ENCODE measurements at places on chromosomes 13 and 19. TPM values are rescaled to one million over a fixed set of nuclear protein-coding genes. Genes with fewer than 3 reads are reported as not detected.
A peak's percentile ranks its signal among the peaks of the same experiment; 100 is the strongest.

The NOTCH3 gene
- 69.0 TPM for total RNA-seq

DNA sequence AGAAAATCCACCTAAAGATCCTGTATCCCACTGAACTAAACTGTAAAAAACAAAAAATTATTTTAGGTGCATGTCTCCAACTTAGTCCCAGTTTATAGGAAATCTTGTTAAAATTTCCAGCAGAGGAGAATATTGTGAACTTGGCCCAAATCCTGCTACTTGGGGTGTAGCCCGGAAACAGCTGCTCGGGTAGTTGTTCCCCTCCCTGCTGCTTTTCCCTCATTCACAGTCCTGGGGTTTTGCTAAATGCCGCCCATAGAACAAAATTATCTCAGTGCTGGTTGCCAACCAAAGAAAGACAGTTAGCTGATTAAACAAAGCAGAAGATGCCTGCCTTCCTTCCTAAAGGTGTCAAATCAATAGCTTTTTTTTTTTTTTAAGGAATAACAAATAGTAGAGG lies 330.5 kb upstream of the KLF12 start:
- DNase-seq, result no peak

The CNN2 gene
- total RNA-seq, result 58.2 TPM

GRCh38 chr19:56308792-56309191 lies 5.8 kb downstream of the ZSCAN5A start:
- DNase-seq, result no peak

GRCh38 chr13:77333594-77333993 lies 6.7 kb upstream of the MYCBP2 start:
- no peak for DNase-seq

DNA sequence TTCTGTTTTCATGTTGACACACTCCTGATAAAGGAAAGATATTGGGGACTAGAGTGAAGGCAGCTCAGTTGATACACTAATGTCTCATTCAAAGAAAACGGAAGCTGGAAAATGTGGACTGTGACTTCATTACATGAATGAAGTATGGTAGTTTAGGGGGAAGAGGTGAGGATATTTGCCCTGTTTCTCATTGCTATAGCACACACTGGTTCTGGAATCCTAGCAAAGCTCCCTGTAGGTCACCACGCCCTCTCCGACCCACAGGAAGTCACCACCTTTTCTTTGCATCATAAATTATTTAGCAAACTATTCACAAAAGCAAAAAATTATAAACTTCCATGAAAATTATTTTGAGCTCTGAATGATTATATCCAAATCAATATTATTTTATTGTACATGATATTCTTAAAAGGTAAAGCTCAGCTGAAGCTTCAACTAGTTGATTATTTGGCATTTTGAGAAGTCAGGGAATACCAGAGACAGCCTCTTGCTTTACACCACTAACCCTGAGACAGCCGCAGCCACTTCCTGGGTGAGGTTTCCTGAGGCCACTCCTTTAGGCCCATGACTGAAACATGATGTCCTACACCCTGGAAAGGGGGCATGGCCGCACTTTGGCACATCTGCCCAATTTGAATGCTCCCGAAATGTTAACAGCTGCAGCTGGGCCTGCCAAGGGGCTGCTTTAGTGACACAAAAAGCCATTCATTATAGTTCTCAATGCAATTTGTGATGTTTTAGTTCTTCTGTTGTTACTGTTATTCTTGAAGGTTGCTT lies 50.0 kb upstream of the WDFY2 start:
- DNase-seq, result peak; percentile 3

GRCh38 chr13:44322928-44323327 lies 50.7 kb upstream of the SERP2 start:
- DNase-seq, result no peak

- no peak for DNase-seq
Observed at GRCh38 chr19:7179917-7180306, 110.4 kb downstream of the ZNF557 start.

DNA sequence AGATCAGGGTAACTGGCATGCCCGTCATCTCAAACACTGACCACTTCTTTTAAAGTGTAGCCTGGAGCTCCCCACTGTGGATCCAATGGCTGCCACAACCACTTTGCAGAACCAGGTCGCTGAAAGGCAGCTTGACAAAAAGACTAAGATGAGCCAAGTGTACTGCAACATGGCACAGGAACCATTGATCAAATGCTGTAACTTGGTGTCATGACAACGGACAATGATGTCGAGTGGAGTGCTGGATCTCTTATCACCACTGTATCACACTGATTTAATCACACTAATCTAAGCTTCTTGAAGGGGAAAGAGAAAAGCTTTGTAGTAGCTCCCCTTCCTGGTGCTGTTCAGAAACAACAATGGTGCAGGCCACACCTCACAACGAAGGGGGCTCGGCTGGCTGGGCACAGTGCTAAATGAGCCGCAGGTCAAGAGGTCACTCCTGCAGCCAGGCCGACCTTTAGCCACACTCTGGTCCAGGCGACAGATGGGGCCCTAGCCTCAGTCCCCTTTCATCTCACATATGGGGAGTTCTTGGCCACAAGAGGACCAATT lies 2.2 kb upstream of the TNFRSF19 start:
- no peak for DNase-seq

The TMEM238 gene
- 0.30 TPM for total RNA-seq

DNA sequence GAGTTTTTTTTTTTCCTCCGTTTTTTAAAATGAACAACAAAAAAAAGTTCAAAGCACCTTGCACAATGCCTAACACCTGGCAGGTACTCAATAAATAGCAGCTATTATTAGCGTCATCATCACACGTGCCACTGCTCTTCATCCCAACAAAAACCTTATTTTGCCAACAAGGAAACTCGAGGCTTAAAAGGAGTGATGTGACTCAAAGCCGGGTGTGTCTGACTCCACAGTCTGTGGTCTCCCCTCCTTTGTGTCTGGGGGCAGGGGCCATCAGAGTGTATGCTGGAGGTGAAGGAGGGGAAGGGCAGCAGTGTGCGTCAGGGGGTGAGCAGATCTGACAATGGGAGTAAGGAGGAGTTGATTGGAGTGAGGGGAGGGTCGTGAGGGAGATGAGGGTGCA lies 34.1 kb upstream of the POU2F2 start:
- DNase-seq, result no peak

GRCh38 chr13:25980255-25980654 lies 71.6 kb downstream of the SHISA2 start:
- no peak for DNase-seq

- peak; percentile 40 for DNase-seq
Observed at GRCh38 chr19:6216996-6217751, 62.6 kb downstream of the MLLT1 start.

The ZNF253 gene
- 9.5 TPM for total RNA-seq

DNA sequence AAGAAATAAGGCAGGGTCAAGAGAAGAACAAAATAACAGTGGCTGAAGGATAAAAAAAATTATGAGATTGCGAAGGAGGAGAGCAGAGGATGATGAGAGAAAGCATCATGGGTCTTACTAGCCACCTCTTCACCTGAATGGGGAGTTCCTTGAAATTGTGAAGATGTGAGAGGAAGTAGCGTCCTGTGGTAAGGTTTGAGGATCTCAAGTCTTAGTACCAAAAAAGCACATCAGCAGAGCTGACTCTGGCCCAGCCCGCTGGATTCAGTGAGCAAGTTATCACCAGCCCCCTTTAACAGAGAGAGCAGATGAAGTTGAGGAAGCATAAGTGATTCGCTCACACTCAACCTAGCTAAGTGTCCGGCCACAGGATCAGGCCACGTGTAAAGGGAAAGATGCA lies 61.8 kb downstream of the RXFP2 start:
- DNase-seq, result no peak

The ZNF738 gene
- total RNA-seq, result 10.0 TPM

- DNase-seq, result no peak
Observed at GRCh38 chr13:20559659-20560356, 7.1 kb upstream of the IFT88 start.

- no peak for DNase-seq
Observed at GRCh38 chr13:33219926-33220325, 65.6 kb downstream of the STARD13 start.

The CEACAM20 gene
- total RNA-seq, result not detected

The TRAPPC5 gene
- 19.6 TPM for total RNA-seq

DNA sequence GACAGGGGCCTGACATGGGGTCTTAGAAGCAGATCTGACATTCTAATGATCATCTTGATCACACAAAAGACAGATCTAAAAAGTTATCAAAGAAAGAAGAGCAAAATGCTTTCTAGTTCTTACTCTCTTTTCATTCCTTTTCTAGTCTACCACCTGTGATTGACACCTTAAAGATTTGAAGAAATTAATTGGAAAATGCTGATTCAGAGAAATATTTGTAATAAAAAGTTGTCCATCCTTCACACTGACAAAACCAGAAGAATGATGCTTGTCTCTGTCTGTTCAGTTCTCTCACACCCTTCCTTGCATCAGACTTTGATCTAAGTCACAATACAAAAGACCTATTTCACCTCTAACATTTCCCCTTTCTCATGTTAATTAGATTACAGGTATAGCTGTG lies 182.4 kb downstream of the RAP2A start:
- DNase-seq, result no peak

DNA sequence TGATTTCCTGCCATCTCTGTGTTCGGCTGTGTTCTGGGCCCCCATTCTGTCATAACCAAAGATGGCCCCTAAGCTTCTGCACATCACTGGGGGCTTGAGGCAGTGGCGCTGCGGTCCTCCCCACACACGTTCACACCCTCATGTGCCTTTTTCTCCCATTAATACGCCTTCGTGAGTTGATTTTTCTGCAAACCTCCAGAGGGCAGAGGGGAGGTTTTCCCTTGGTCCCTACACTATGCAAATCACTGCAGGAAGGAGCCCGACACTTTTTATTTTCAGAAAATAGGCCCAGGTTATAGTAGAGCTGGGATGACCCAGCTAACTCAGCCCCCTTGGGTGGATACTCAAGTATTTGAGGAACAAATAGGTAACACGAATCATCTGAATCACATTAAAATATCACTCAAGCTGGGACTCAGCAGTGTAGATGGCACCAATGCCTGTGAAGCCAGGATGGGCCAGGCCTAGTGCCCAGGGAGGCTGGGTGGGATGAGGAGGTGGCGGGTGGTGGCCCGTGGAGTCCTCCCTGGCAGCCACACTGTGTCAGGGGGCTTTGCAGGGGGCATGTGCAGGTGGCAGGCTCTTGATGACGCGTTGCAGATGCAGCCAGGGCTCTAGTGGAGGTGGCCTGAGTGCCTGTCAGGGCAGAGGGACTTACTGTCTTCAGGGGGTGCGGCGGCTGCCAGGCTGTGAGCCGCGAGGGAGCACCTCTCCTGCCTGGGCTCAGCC lies 234.3 kb downstream of the TEX29 start:
- no peak for DNase-seq

- DNase-seq, result no peak
Observed at GRCh38 chr19:40136818-40137217, 46.1 kb upstream of the ZNF780A start.

DNA sequence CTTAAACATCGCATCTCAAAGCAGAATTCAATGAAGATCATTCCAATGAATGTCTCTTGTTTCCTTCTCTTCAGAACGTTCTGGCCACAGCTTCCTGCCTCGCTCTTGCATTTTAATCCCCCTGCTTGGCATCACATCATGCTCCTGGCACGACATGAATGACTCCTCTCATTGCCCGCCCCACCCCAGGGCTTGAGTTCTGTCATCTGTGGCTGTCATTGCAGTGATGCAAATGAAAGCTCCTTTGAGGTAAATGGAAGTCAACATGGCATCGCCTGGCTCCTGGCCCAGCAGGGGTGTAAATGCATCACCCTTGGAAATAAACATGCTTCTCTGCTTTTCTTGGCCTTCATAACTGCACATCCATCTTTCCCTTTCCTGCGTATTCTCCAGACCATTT lies 48.6 kb downstream of the SCEL start:
- DNase-seq, result no peak

The PGLYRP2 gene
- 1.1 TPM for total RNA-seq

The C5AR2 gene
- total RNA-seq, result 1.2 TPM

- no peak for DNase-seq
Observed at GRCh38 chr19:33384983-33385382, 11.5 kb downstream of the CEBPG start.

DNA sequence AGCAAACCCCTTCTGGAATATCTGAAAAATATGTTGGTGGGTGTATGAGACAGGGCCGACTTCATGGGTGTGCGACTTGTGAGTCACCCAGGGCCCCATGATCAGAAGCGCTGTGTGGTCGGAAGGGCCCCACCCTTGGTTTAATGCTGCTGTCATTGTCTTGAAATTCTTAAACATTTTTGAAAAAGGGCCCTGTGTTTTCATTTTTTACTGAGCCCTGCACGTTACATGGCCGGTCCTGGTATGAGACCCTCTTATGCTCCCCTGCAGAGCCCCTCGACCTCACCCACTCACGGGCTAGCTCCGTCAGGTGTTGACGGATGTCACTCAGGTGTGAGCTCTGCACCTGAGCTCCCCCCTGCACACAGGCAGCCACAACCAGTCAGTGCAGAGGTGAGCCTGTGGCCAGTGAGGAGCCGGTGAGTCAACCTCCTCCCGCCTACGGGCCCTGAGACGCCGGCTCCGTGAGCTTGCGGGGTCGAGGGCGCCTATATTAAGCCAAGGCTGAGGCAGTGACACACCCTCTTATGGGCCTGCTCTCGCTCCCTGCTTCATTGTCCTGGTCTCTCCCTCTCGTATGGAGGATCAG lies 27.7 kb downstream of the GADD45B start:
- DNase-seq, result peak; percentile 20

- peak; percentile 73 for DNase-seq
Observed at GRCh38 chr19:48644839-48645619, 958 bp downstream of the CA11 start.

The GPR18 gene
- 0.20 TPM for total RNA-seq

GRCh38 chr13:113202912-113203311 lies 5.6 kb downstream of the PCID2 start:
- DNase-seq, result no peak

The RNF126 gene
- total RNA-seq, result 17.5 TPM

- DNase-seq, result no peak
Observed at GRCh38 chr13:74710006-74710405, 575.8 kb upstream of the KLF12 start.

GRCh38 chr19:2341244-2341751 lies 12.8 kb downstream of the SPPL2B start:
- DNase-seq, result no peak

DNA sequence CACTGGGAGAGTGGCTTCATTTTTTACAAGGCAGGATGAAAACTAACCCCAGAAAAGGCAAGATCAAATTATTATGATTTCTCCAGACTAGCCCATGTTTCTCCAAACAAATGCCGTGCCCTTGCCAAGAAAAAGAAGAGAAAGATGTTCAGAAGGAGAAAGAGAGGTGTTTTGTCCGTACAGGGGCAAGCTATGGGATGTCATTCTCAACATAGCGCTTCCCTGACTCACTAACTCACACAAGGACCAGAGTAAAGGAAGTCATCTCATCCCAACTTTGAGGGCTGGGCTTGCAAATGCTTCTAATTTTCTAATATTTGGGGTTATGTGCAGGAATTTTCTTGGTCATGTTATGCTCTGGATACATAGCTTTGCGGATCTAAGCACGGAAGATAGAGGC lies 224.2 kb upstream of the MAB21L1 start:
- DNase-seq, result peak; percentile 8

- peak; percentile 87 for DNase-seq
Observed at GRCh38 chr19:31340042-31341025, 8.9 kb downstream of the TSHZ3 start.

All from skin of body (tissue), 3 donors.